Hypothalamus (tissue), 51 donors: ENCODE measurements at places on chromosomes 2 and 18.

DNA sequence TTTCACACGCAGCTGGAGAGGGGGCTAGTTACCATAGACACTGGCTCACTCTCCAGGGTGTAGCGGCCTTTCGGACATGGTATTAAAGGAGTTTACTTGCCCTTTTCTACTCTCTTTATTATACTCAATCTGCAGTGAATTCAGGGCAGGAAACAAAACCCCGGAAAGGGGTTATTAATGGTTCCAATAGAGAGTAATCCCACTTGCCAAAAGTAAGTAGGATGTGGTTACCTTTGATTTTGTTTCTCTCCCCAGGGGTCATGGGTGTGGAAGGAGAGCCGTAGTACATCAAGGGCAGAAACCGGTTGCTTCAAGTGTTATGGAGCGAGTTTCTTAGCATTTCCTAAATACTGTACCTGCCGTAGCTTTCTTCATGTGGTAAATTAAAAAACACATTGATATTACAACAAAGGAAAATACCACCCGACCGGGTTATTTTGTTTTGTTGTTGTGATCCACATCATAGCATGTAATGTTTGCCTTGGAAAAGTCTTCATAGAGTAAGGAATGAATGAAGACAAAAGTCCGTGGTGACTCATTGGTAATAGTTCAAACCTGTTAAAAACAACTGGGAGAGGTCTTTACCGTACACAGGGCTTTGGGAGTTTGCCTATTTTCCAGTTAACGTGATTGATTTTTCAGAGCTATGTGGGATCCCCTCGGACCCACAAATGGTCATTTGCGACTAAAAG lies 71.5 kb downstream of the SLC4A3 start:
- no peak for DNase-seq

- DNase-seq, result no peak
Observed at GRCh38 chr18:44047585-44047984, 633.1 kb upstream of the SETBP1 start.

GRCh38 chr2:230868947-230869913 lies 4.5 kb downstream of the ITM2C start:
- no peak for DNase-seq

GRCh38 chr2:45849491-45850283 lies 198.2 kb downstream of the PRKCE start:
- no peak for DNase-seq

DNA sequence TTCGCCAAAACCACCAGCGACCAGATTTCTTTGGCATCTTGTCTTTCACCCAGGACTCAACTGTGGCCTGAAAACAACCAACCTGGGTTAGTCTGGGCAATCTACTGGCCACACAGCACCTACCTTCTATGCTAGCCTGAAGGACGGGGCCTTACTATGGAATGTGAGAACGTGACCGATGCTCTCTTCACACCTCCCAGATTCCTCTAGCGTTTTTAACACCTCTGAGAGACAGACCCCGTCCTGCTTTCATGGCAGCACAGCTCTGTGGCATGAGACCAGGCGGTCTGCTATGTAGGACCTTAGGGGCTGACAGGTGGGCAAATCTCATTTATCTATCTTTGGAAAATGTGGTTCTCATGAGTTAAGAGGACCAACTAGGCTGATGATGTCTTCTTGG lies 80.9 kb downstream of the EMILIN2 start:
- no peak for DNase-seq

GRCh38 chr2:37654932-37655841 lies 16.3 kb downstream of the CDC42EP3 start:
- no peak for DNase-seq

GRCh38 chr2:27014771-27015433 lies 17.9 kb upstream of the TMEM214 start:
- no peak for DNase-seq

DNA sequence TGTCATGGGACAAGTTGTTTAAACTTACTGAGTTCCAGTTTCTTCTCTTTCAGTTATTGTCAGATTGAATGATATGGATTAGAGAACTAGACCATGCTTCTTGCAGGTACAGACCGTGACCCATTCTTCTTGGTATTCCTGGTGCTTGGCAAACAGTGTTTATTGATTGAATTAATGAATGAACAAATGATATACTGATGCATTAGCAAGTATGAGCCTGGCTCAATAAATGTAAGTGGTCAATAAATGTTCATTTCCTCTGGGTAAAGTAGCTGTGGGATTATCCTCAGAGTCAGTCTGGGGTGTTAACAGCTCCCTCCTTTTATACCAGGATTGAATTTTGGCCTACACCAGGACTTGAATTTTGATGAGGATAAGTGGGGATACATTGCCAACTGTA lies 160.2 kb downstream of the ZEB2 start:
- DNase-seq, result no peak

DNA sequence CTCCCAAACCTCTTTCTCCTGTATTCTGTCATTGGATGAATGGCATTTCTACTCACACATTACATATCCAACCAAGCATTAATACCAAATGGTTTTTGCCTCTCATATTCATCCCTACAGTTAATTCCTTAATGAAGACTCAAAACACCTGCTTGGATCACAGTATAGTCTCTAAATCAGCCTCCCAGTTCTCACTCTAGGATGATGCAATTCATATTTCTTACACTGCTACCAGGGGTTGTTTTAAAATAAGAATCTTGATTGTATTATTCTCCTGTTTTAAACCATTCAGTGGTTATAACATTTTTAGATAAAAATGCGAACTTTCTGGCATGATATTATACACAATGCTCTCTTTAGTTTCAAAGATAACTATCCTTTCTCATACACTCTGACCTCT lies 281.4 kb upstream of the ZEB2 start:
- DNase-seq, result no peak

DNA sequence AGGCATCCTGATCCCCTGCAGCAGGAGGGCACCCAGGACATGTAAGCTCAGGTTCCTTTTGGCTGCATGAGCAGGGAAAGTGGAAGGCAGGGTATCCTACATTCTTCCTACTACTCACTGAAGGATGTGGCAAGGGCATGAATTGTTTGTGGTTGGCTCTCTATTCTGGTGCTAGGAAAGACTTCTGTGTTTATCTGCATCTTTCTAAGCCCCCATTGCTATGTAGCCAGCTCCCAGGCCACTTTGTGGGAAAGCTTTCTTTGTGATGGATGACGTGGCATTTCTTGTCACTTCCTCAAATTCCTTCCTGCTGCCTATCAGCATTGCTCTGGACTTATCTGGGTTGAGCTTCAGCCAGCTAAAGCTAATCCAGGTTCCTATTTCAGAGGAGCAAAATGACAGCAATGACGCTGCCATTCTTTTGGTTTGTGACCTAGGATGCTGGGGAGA lies 46.2 kb downstream of the MEIS1 start:
- DNase-seq, result no peak

- DNase-seq, result no peak
Observed at GRCh38 chr2:156430236-156430979, 5.8 kb upstream of the GPD2 start.

DNA sequence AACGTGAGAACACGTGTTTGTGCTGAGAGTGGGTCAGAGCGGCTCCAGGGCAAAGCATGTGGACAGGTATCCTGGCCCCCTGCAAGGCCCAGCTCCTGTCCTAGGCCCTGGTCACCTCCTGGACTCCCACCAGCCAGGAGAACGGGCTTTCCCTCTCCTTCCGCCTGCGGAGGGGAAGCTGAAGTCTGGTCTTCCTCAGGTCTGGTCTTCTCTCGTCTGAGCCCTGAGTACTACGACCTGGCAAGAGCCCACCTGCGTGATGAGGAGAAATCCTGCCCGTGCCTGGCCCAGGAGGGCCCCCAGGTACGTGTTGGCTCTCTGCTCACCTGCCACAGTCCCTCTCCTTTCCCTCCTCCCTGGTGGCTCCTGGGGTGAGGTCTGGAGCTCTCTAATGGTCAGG lies 963 bp downstream of the GNLY start:
- no peak for DNase-seq

DNA sequence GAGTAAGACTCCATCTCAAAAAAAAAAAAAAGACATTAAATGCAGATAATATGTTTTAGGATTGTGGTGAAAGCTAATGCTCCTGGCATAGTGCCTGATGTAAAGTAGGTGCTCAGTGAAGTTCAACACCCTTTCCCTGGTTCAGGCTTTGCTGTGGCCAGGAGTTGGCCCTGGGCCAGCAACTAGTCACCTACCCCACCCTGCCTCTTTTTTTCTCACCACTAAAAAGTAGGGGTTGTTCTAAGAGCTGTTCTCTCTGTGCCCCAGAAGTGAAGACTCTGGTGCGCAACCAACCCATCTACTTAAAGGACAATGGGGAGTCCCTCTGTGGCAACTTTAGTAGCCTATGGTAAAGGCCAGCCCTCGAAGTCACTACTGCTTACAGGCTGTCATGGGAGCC lies 75.9 kb downstream of the DNMT3A start:
- DNase-seq, result no peak

- DNase-seq, result no peak
Observed at GRCh38 chr2:8312861-8313830, 368.7 kb upstream of the ID2 start.

DNA sequence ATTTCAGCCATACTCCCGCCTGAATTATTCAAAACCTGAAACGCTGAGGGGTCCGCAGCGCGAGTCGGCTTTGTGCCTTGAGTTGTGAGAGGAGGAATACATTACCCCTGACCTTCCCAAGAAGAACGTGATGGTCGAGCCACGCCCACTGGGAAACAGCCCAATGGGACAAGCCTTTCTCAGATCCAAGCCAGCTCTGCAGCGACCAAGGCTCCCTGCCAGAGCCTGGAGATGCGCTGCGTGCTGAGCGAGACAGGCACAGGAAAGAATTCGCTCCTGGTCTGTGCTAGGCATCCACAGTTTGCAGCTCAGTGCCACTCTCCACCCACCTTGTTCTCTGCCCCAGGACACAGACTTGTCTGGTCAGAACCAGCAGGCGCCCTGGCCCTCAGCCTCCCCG lies 74.1 kb upstream of the GLI2 start:
- DNase-seq, result peak; percentile 51

GRCh38 chr2:111162718-111163331 lies 42.1 kb downstream of the BCL2L11 start:
- no peak for DNase-seq

GRCh38 chr2:63121055-63121834 lies 70.6 kb downstream of the OTX1 start:
- DNase-seq, result no peak

DNA sequence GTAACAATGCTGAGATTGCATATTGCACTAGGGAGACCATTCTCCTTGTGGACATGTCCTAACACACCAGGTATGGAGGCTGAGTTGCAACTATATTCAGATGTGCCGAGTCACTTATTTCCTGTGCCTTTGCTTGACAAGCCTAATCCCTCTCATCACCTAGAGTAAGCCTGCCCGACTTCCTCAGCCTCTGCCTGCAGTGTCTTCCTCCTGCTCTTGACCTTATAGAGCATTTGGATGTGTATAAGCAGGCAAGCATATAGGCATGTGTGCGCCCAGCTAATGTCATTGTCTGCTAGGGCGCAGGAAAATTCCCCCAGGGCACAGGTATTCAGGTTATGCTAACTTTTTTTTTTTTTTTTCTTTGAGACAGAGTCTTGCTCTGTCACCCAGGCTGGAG lies 316.9 kb downstream of the CDH2 start:
- no peak for DNase-seq

DNA sequence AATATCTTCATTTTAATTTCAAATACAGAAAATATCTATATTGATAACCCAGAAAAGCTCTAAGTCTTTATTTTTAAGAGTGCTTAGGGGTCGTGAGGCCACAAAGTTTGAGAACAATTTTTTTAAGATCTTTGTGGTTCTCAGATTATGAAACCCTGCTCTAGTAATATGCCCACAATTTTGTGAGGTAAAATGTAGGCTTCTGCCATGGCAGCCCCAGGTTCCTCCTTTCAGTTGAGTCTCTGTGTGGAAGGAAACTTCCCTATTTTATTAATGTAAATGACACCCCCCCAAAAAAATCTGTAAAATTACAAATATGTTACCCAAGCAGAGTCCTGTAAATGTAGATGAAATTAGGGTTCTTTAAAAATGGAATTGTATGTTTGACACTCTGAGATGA lies 600.5 kb downstream of the SATB2 start:
- no peak for DNase-seq

GRCh38 chr18:31232775-31233424 lies 70.2 kb upstream of the DSC1 start:
- DNase-seq, result no peak

DNA sequence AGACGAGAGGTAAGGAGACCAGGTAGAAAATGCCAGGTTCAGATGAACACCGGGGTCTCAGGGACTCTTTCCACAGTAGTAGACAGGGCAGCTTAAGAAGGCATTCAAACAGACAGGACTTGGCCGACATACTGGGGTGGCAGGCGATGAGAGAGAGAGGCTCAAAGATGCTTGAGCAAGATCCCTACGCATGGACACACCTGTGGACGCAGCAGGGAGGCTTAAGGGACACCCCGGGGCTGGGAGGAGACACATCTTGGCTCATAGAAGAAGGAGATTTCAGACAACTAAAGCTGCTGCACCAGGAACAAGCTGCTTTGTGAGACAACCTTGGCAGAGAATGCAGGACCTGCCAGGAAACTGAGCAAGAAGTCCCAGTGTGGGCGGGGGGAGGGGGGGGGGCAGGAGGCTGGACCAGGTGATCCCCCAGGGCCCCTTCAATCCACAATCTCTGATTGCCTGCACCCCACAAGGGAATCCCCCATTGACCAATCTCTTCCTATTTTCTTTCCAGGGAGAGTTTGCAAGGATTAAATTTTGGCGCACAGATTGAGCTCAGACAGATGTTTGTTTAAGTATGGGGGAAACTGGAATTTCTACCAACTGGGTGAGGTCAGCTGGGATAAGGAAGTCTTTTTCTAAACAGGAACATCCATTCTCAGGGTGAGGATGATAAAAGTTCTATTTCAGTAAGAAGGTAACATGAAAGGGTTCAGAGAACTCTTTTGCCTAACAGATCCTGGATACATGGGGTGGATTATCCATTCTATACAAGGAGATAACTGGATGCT lies 400.7 kb downstream of the NBAS start:
- DNase-seq, result no peak

DNA sequence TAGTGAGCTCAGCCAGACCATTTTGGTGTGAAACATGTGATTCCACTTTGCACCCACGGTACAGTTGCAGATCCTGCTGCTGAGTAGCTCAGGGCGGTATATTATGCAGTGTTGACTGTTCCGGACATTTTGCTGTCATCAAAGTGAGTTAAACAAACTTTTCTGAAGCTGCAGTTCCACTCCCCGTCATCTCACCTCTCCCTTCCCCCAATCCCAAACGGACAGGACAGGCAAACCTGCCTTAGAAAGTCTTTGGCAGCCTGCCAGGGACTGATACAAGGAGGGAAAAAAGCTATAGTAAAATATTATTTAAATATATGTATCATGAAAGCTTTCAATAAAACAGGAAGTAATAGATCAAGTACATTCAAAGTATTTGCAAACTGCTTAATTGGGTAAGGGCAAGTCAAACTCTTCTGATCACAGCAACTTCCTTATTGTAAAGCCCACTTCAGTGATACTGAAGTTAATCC lies 35.5 kb upstream of the SP5 start:
- no peak for DNase-seq

GRCh38 chr18:79242246-79242645 lies 153.5 kb upstream of the NFATC1 start:
- no peak for DNase-seq
